ENCODE measurements at places on chromosomes 1 and 21. TPM values are rescaled to one million over a fixed set of nuclear protein-coding genes. Genes with fewer than 3 reads are reported as not detected.

B4GALT2 gene
- total RNA-seq = 89.4 TPM

SH2D5 gene
- 0.54 TPM for total RNA-seq

C1QB gene
- not detected for total RNA-seq

KCNJ15 gene
- total RNA-seq = not detected

GBP1 gene
- 14.6 TPM for total RNA-seq

PERM1 gene
- total RNA-seq = not detected

IER5 gene
- total RNA-seq = 10.0 TPM

TDRKH gene
- total RNA-seq = 1.8 TPM

CFHR4 gene
- total RNA-seq = not detected

BTBD19 gene
- 6.2 TPM for total RNA-seq

TINAGL1 gene
- total RNA-seq = 28.0 TPM

GSTM3 gene
- total RNA-seq = 34.1 TPM

SAMD13 gene
- total RNA-seq = 0.54 TPM

ZMPSTE24 gene
- total RNA-seq = 61.9 TPM

KCNE1 gene
- not detected for total RNA-seq

KRTAP10-6 gene
- not detected for total RNA-seq

ZNF683 gene
- not detected for total RNA-seq

ZNF593OS gene
- total RNA-seq = not detected

CLCA1 gene
- not detected for total RNA-seq

NEGR1 gene
- 7.2 TPM for total RNA-seq

CD53 gene
- not detected for total RNA-seq

SLC25A34 gene
- 0.54 TPM for total RNA-seq

PDC gene
- not detected for total RNA-seq

PEAR1 gene
- total RNA-seq = 16.7 TPM

ECE1 gene
- 153 TPM for total RNA-seq

SPRR2G gene
- total RNA-seq = not detected

LDLRAD1 gene
- not detected for total RNA-seq

THRAP3 gene
- total RNA-seq = 58.3 TPM

ODR4 gene
- 8.4 TPM for total RNA-seq

AMPD1 gene
- total RNA-seq = not detected

MAB21L3 gene
- not detected for total RNA-seq

CYP4Z1 gene
- not detected for total RNA-seq

ZNF684 gene
- total RNA-seq = 1.6 TPM

HLX gene
- 7.0 TPM for total RNA-seq

HUNK gene
- total RNA-seq = not detected

Data from cardiac atrium fibroblast (primary cell).